ENCODE measurements at places on chromosomes 5 and 9. TPM values are rescaled to one million over a fixed set of nuclear protein-coding genes. Genes with fewer than 3 reads are reported as not detected.

ANXA2R gene
- total RNA-seq, result 0.67 TPM

TMEM215 gene
- not detected for total RNA-seq

CCL27 gene
- total RNA-seq, result 0.35 TPM

LECT2 gene
- total RNA-seq, result not detected

SPINK7 gene
- total RNA-seq, result not detected

GRM6 gene
- not detected for total RNA-seq

SPTAN1 gene
- total RNA-seq, result 225 TPM

DNA sequence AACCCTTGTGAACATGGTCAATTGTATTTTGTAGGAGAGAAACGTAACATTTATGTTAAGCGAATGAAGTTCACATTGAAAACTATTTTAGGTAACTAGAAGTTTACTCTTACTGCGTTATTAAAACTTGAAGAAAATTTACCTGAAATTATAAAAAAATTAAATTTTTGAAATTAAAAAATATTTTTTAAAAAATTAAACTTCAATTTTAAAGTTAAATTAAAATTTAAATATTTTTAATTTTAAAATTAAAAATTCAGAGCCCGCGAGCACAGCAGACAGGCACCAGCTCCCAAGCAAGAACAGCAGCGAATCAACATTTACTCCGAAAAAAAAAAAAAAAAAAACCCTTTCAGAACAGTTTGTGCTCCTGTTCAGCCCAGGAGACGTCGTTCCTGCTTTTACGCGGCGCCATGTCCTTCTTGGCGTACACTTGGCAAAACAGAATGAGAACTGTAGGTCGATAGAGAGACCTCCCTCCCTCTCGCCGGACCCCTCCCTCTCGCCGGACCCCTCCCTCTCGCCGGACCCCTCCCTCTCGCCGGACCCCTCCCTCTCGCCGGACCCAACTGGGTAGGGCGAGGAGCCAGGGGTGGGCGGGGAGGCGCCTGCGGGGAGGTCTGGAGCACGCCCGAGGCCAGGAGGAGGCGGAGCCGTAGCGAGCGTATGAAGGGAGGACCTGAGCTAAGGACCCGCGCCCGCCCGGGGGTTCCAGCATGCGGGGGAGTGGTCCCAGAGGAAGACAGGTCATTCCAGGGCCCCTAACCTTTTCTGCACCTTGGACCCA, 235.8 kb downstream of the ROR2 start:
- DNase-seq, result peak; percentile 86
- no peaks in the 10 kb centered on the region for H3K4me1 ChIP-seq
- H3K27ac ChIP-seq, result no peak overlapping the region
- peaks cover 9% of the 10 kb centered on the region for H3K27me3 ChIP-seq
- peak overlapping the region; percentile 46 for H3K4me3 ChIP-seq

GRCh38 chr9:129469188-129469987, 151.5 kb downstream of the C9orf50 start:
- no peak overlapping the region for H3K4me3 ChIP-seq
- no peaks in the 10 kb centered on the region for H3K36me3 ChIP-seq
- H3K27me3 ChIP-seq, result no peaks in the 10 kb centered on the region
- no peak for DNase-seq

GRCh38 chr5:169171515-169171914, 129.4 kb downstream of the SLIT3 start:
- no peaks in the 10 kb centered on the region for H3K36me3 ChIP-seq
- H3K4me1 ChIP-seq, result no peaks in the 10 kb centered on the region
- no peak overlapping the region for H3K4me3 ChIP-seq
- no peak for DNase-seq

DNA sequence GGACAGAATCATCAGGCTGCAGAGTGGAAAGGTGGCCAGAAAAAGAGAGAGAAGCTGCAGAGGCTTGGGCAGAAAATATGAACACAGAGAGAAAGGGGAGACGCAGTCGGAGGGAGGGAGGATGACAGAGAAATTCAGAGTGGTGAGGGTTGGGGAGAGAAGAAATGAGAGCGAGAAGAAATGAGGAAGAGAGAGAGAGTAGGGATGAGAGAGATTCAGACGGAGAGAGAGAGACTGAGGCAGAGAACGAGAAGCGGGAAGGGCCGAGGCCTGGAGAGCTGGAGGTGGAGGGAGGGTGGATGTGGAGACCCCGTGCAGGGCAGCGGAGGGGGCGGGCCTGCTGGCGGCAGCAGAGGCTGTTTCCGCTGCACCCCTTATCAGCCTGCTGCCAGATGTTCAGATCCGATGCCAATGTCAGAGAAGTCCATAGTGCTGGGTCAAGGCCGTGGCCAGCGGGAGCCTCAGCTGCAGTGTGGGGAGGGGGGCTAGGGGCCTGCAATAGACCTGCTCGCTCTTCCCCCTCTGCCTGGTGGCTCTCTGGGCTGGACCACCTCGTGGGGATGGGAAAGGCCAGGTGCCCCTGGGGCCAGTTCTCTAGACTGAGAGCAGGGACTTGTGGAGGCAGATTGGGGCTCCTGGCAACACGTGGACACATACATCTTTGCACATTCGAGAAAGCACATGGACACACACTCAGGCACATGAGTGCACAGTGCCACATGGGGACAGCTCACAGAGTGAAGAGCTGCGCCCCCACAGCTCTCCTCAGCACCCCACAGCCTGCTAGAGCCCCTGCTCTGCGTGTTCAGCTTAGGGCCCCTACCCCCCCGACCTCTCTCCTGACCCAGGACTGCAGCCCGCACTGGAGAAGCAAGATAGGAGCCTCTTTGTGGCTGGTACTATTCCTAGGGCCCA, 4.9 kb upstream of the NR5A1 start:
- no peak overlapping the region for H3K27ac ChIP-seq
- no peaks in the 10 kb centered on the region for H3K36me3 ChIP-seq
- no peak overlapping the region for H3K4me3 ChIP-seq
- no peaks in the 10 kb centered on the region for H3K27me3 ChIP-seq

GRCh38 chr5:82859451-82860140, 217.6 kb downstream of the TMEM167A start:
- H3K36me3 ChIP-seq, result no peaks in the 10 kb centered on the region
- H3K4me1 ChIP-seq, result peaks cover 8% of the 10 kb centered on the region
- no peak overlapping the region for H3K27ac ChIP-seq
- DNase-seq, result no peak
- no peak overlapping the region for H3K4me3 ChIP-seq

GRCh38 chr5:93343570-93343969, 237.4 kb downstream of the NR2F1-AS1 start:
- no peaks in the 10 kb centered on the region for H3K36me3 ChIP-seq
- no peaks in the 10 kb centered on the region for H3K27me3 ChIP-seq
- no peak overlapping the region for H3K27ac ChIP-seq
- no peak overlapping the region for H3K4me3 ChIP-seq
- H3K4me1 ChIP-seq, result no peaks in the 10 kb centered on the region

- H3K36me3 ChIP-seq, result no peaks in the 10 kb centered on the region
- H3K27ac ChIP-seq, result no peak overlapping the region
- H3K4me1 ChIP-seq, result peaks cover 11% of the 10 kb centered on the region
Observed at GRCh38 chr5:109701792-109702191, 12.1 kb downstream of the MAN2A1 start.

GRCh38 chr5:107958861-107959260, 288.1 kb upstream of the EFNA5 start:
- H3K27me3 ChIP-seq, result no peaks in the 10 kb centered on the region
- H3K4me3 ChIP-seq, result no peak overlapping the region
- DNase-seq, result no peak
- H3K36me3 ChIP-seq, result no peaks in the 10 kb centered on the region

DNA sequence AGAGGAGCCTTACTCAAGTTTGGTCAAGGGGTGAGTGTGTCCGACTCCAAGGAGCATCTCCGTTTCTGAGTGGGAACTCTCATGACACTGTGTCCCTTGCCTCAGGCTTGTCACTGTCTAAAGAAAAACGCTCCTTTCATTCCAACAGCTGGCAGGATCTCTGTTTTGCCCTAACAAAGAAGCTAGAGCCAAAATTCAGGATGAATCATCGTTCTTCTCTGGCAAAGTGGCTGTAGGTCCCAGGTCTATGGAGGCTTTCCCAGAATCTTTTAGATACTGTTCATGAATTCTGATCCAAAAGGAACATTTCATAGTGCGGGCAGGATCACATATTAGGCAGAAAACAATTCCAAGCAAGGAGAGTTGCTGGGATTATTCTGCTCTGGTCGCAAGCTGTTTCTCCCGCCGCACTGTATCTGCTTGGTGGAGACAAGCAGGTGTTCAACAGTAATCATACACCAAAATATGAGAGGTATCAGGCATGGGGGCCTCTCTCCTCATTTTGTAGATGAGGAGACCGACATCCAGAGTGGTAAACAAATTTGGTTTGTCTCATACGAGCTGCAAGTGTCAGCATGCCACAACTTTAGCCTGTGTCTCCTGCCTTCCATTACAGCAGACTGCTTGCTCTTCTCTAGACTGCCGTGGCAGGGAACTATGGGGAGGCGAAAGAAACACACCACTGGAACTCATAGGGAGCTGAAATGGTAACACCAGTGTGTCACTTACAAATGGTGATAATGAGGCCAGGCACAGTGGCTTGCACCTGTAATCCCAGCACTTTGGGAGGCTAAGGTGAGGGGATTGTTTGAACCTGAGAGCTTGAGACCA, 72.6 kb downstream of the ENTREP1 start:
- H3K27ac ChIP-seq, result peak overlapping the region; percentile 84
- no peak overlapping the region for H3K4me3 ChIP-seq
- H3K36me3 ChIP-seq, result no peaks in the 10 kb centered on the region
- no peaks in the 10 kb centered on the region for H3K27me3 ChIP-seq
- peaks cover 17% of the 10 kb centered on the region for H3K4me1 ChIP-seq

DNA sequence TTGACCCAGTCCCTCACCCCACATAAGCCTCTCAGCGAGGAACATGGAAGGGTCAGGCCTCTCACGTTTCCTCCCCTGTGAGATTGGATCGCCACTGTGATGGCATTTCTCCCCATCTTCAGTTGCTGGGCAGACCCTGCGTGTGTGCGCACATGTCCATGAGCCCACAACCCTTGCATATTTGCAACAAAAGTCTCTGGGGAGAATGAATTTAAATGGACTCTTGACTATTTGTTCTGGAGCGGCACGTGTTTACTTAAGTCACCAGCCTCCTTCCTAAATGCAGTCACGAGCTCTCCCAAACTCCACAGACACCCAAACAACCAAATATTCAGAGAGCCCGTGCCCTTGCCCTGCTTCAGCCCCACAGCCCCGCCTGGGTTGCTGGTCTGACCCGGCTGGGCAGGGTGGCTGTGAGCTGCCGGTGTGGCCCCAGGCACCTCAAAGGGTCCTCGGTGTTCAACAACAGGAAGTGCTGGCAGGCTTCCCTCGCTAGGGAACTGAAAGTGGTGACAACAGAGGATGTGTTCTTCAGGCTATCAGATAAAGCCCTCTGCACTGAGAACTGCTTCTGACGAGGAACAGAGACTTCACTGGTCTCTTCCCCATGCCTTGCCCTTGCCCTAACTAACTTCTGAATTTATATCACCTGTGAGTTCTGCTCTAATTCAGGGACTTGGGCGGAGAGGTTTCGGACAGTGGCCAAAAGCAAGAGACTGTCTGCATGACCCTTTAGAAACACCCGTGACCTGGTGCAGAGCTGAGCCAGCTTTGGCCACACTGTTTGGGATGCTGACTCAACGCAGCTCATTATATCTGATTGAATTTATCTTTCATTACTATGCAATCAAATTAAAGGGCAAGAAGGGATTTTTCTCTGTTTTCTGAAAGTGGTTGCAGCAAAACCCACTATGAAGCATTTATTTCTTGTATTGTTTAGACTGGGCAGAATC, 19.2 kb upstream of the CD180 start:
- peak; percentile 92 for DNase-seq
- H3K27me3 ChIP-seq, result no peaks in the 10 kb centered on the region
- H3K36me3 ChIP-seq, result no peaks in the 10 kb centered on the region
- peak overlapping the region; percentile 59 for H3K27ac ChIP-seq
- H3K4me3 ChIP-seq, result peak overlapping the region; percentile 3

- H3K27ac ChIP-seq, result no peak overlapping the region
- H3K4me3 ChIP-seq, result no peak overlapping the region
- H3K27me3 ChIP-seq, result peaks cover 84% of the 10 kb centered on the region
- no peaks in the 10 kb centered on the region for H3K36me3 ChIP-seq
- no peak for DNase-seq
Observed at GRCh38 chr9:124008694-124009530, 2.7 kb upstream of the LHX2 start.

GRCh38 chr5:118984602-118985001, 3.7 kb downstream of the DTWD2 start:
- H3K27ac ChIP-seq, result no peak overlapping the region
- H3K36me3 ChIP-seq, result no peaks in the 10 kb centered on the region
- no peak for DNase-seq
- H3K27me3 ChIP-seq, result no peaks in the 10 kb centered on the region
- H3K4me1 ChIP-seq, result peaks cover 12% of the 10 kb centered on the region

- no peak for DNase-seq
- no peaks in the 10 kb centered on the region for H3K36me3 ChIP-seq
- no peaks in the 10 kb centered on the region for H3K27me3 ChIP-seq
- no peaks in the 10 kb centered on the region for H3K4me1 ChIP-seq
Observed at GRCh38 chr5:11045411-11045810, 284.4 kb upstream of the DAP start.

- peaks cover 51% of the 10 kb centered on the region for H3K27me3 ChIP-seq
- no peak for DNase-seq
- H3K27ac ChIP-seq, result no peak overlapping the region
Observed at GRCh38 chr9:132591751-132592314, 9.4 kb downstream of the BARHL1 start.

DNA sequence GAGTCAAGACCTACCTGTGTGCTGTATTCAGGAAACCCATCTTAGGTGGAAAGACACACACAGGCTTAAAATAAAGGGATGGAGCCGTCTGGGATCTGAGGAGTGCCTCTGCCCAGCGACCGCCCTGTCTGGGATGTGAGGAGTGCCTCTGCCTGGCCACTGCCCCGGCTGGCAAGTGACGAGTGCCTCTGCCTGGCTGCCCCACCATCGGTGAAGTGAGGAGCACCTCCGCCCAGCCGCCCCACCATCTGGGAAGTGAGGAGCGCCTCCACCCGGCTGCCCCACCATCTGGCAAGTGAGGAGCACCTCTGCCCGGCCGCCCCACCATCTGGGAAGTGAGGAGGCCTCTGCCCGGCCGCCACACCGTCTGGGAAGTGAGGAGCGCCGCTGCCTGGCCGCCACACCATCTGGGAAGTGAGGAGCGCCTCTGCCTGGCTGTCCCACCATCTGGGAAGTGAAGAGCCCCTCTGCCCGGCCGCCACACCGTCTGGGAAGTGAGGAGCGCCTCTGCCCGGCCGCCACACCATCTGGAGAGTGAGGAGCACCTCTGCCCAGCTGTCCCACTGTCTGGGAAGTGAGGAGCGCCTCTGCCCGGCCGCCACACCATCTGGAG, 33.7 kb downstream of the SAXO1 start:
- no peaks in the 10 kb centered on the region for H3K4me1 ChIP-seq
- H3K4me3 ChIP-seq, result no peak overlapping the region
- H3K27me3 ChIP-seq, result no peaks in the 10 kb centered on the region
- DNase-seq, result no peak
- no peaks in the 10 kb centered on the region for H3K36me3 ChIP-seq

Data from heart left ventricle (tissue), 16 donors.